Activated T-cell treated with anti-CD3 and anti-CD28 coated beads for 24 hours (primary cell): ENCODE measurements at places on chromosomes 5 and 9.

- no peak for DNase-seq
Measured at GRCh38 chr5:102815540-102816332, 60.6 kb downstream of the PAM start.

DNA sequence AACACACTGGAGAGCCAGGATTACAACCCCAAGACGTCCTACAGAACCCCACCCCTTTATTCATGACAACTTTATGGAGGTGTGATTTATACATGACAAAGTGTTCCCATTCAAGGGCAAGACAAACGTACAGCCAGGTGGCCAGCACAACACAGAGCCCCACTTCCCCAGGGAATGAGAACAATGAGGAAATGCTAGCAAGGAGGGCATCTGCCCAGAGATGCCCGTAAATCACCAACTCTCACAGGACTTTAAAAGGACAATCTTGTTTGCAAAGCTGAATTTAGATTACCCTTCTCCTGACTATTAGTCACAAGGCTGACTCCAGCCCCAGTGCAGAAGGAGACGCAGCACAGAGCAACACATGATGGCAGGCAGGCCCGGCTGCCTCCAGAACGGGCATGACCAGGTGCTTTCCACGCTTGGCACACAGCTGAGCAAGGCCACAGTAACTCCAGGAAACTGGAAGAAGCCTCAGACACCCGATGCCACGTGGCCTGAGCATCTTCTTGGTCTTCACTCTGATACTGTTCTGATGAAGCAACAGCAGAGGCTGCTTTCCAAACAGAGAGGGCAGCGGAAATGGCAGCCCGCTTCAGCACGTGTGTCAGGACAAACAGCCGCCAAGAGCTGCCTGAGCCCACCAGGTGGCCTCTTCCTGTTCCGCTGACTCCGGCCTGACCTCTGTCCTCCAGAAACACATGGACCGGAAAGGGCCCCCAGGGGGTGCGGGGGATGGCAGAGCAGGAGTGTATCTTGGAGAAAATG lies 51.4 kb downstream of the ROR2 start:
- no peak for DNase-seq

DNA sequence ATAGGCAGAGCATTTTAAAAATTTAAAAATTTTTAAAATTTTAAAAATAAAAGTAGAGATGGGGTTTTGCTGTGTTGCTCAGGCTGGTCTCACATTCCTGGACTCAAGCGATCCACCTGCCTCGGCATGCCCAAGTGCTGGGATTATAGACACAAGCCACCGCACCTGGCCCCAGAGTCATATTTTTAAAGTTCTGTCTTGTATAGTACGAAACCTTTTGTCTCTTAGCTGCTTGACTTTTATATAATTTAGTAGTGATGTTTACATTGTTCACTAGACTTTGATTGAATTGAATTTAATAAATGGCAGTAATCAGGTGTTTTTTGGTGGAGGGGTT lies 31.0 kb downstream of the LRRTM2 start:
- DNase-seq = no peak

- no peak for DNase-seq
Measured at GRCh38 chr5:2757563-2758351, 6.3 kb upstream of the IRX2 start.

DNA sequence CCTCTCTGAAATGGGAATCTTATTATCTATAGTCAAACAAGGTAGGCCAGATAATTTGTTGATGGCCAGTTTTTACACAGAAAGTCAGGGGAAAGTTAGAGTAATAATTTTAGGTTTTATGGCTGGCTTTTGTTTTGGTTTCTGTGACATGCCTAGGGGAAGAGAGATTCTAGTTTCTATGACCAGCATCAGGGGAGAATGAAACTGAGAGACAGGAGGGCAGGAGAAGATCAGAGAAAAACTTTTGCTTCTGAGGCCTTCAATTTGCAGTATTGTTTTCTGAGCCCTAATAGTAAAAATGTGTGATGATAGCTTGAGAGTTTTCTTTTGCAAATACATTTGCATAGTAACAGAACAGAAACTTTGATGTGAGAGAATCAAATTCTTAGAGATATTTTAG lies 564.3 kb downstream of the ZNF608 start:
- DNase-seq = no peak

GRCh38 chr5:175902026-175902425 lies 30.6 kb downstream of the CPLX2 start:
- DNase-seq = no peak

- DNase-seq = no peak
Measured at GRCh38 chr9:21565155-21565554, 83.0 kb upstream of the IFNE start.

DNA sequence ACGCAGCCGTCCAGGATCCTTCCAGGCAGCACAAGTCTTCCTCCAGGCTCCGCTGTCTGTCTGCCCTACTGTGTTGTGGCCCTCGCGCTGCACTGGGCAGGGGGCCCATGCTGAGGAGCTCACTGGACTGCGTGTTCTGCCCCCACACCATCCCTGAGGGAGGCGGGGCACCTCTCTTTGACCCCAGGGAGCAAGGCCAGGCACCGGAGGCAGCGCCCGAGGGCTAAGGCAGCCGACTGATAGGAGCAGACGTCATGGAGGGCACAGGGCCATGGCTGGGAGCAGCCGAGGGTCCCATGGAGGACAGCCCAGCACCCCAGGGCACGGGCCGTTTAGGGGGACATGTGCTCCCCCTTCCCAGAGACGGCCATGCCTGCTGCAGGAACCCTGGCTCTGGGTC lies 46.7 kb downstream of the KCNT1 start:
- DNase-seq = no peak

GRCh38 chr9:109121232-109121796 lies 1.6 kb upstream of the TMEM245 start:
- no peak for DNase-seq

- DNase-seq = no peak
Measured at GRCh38 chr5:37717613-37718431, 122.0 kb downstream of the GDNF start.

- DNase-seq = peak; percentile 16
Measured at GRCh38 chr5:159310511-159310910, 19.8 kb downstream of the IL12B start.

DNA sequence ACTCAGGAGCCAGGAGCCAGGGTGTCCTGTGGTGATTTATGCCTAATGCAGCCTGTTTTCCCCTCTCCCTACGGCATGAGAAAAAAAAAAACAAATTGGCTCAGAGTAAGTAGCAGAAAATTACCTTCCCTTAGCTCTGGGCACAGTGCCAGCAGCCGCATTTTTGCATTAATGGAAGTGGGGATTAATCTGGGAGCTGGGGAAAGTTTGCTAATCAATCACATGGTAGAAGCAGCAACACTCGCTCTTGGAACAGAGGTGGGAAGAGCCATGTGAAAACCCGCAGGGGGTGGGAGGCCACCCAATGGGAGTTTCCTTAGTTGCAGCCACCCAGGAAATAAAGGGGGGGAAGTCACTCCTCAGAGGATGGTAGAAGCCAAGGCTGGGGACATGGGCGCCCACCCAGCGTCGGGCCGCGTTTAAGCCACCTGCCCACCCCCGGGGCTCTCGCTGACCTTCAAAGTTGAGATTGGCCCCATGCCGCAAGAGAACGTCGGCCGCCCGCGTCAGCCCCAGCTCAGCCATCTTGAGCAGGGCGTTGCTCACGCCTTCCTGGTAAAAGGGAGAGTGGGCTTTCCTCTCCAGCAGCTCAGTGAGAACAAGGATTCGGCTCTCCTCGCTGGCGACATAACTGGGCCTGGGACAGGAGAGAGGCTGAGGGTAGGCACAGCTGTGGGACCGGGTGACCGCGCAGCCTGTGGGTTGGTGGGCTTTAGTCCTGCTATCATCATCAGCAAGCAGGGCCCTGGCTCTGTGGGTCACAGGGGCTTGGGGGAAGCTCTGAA lies 1.7 kb downstream of the ASB6 start:
- no peak for DNase-seq

DNA sequence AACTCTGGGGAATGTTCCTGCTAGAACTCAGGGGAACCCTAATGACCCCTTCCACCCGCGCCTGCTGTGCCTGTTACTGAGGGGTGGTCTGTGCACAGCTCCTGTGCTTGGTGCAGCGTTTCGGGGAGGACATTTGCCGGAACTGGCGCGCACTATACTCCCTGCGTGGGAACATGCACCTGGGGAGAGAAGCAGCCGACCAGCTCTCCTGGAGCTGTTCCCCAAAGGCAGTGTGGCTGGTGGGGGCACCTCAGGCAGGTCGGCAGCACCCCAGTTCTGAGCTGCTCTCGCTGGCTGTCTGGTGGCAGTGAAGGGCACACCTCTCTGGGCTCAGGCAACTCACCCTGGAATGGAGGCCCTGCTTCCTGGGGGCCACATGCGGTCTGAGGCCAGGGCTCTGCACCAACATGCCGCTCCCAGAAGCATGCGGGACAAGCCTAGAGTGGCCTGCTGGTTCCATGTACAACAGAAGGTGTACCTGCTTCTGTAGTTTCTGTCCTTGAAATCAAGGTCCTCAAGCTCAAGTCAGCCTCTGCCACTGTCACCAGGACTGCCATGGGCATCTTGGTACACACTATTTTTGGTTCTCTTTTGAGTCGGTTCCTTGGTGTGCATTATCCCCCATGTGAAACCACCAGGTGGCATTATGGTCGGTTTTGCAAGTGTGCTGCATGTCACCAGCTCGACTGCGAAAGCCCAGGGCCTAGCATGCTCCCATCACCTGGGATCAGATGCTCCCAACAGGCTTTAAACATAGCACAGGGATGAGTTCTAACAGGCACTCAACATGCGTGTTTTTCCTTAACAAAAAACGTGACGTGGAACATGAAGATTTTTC lies 7.8 kb upstream of the MRNIP start:
- DNase-seq = peak; percentile 13

DNA sequence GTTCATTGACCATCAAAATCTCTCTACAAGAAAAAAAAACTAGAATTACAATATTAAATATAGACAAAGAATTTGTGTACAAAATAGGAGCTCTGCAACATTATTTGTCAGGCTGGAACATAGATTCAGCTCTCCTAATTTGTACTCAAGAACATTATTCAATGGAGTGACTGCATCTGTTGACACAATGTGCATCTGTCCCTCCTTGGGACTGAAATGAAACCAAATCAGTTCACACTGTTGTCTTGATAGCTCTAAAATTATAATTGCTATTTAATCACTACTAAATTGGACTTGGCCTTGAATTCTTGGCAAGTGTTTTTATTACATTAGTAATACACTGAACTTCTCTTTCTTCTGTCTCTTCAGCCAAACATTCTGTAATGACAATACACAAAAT lies 47.7 kb downstream of the FTMT start:
- no peak for DNase-seq

DNA sequence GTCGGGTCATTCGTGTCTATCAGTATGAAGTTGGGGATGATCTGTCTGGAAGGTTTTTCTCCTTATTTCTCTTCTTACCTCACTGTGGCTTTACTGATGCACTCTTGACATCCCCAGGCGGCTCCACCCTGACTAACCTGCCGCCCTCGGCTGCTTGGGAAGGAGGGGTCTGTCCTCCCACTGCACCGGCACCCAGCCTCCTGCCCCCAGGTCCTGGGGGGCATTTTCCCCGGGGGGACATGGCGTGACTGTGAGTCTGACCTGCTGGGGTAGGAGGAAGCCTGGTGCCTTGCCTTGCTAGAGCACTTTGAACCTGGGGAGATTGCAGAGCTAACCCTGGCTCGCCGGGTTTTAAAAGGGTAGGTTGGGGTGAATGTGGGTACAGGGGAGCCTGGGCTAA lies 27.5 kb downstream of the DYNC2I2 start:
- DNase-seq = no peak

DNA sequence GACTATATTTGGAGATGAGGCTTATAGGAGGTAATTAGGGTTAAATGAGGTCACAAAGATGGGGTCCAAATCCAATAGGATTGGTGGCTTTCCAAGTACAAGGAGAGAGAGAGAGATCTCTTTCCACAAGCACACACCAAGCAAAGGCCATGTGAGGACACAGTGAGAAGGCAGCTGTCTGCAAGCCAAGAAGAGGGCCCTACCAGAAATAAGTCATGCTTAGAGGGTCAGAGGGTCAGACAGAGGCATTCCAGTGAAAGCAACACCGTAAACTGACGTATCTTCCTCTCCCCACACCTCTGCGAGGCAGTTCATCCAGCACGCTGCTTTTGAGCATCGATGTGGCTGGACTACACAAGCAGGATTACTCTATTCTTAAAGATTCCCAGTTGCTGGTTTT lies 87.9 kb downstream of the SLC1A3 start:
- DNase-seq = no peak

GRCh38 chr5:92519811-92520632 lies 1061.0 kb downstream of the NR2F1-AS1 start:
- DNase-seq = no peak

GRCh38 chr5:116546033-116546742 lies 28.4 kb downstream of the SEMA6A start:
- DNase-seq = no peak

GRCh38 chr9:14441976-14442651 lies 128.2 kb upstream of the NFIB start:
- no peak for DNase-seq

GRCh38 chr5:115842089-115842935 lies 577 bp downstream of the AP3S1 start:
- peak; percentile 10 for DNase-seq

- no peak for DNase-seq
Measured at GRCh38 chr5:32500181-32500580, 55.6 kb upstream of the ZFR start.

DNA sequence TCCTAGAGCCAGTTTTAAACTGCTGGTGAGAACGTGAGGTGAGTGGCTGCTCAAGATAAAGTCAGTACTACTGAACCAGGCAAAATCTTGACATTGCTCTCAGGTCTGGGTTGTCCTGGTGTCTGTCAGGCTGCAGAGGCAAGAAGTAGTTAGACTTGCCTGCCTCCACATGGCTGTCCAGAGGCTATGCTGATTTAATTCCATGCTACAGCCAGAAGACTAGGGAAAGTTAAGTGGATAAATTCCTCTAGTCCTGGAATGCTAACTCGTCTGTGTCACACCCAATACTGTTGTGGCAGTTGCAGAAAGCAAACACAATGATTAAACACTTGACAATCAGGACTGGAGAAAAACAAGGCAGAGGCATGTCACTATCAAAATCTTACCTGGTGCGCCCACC lies 118.9 kb downstream of the ACER2 start:
- no peak for DNase-seq

DNA sequence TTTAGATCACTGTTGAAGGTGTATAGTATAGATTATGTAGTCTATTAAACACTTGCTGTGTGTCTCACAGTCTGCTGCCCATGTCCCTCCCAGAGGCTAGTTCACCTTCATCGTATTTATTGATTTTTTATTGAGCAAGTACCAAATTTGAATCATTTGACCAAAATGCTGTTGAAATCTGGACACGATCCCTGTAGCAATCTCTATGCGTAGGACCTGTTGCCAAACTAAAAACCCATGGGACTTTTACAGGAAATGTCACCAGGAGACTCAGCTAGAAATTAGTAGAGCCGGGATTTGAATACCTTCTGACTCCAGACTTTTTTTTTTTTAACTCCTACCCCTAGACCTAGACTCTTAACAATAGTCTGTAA lies 17.5 kb downstream of the SLC31A1 start:
- no peak for DNase-seq
